G401 (cell line): ENCODE measurements at places on chromosomes 11 and 22.

GRCh38 chr22:28710576-28711191 is 30.9 kb downstream of the CHEK2 start:
- no peak for DNase-seq

DNA sequence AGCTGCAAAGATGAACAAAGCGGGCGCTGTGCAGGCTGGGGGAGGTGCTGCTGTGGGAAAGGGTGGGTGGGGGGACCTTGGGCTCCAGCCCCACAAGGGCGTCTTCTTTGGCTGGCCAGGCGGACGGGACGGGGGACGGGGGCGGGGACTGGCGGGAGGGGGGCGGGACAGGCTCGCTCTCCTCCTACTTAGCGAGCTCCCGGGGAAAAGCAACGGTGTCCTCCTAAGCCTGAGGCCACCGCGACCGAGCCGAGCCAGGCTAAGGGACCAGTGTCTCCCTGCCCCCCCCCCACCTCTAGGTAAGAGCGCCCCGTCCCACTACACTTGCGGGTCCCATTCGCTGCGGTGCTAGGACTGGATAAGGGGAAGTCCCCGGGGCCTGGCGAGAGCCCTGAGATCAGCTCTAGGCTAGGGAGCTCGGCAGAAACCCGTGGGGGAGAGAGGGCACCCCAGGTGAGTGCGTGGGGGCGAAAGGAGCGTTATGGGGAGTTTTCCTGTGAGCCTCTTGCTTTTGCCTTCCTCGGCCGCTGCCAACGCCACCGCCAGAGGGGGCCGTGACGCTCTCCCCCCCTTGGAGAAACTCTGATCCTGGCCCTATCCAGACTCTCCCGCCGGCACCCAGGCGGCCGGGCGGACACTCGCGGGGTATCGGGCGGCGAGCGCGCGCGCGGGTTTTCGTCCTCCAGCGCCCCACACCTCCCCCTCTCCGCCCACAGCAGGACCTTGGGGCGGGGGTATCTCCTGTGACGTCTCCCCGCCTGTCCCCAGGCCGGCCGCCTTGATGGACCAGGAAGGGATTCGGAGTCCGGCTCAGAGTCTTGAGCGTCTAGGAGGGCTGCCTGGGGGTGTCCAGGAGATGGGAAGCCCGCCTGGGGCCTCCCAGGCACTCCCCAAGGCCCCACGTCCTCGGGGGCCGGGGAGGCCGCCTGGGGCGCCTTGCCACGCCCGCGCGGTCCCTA is at the start of gene PHLDB1:
TSS of gene PHLDB1 (plus strand) at position 215 of the 959 bp plus-strand sequence. CDS start 6,222 bp downstream, outside the sequence.
- DNase-seq: peak; percentile 54

GRCh38 chr11:10603721-10604297 is 35.3 kb upstream of the LYVE1 start:
- no peak for DNase-seq

DNA sequence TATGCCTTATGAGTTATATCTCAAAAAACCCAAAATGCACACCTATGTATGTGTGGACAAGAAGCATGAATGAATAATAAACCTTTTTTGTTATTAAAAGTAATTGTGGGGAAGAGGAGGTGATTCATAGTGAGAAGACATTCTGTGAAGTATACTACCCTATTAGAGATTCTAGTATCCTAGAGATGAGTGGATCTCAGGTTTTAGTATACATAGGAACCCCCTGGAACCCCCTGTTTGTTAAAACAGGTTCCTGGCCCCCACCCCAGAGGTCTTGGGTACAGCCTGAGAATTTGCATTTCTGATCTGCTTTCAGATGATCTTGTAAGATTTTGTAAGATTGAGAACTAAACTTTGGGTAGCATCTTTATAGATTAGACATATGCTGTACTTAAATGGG is 17.5 kb downstream of the NUCB2 start:
- no peak for DNase-seq

DNA sequence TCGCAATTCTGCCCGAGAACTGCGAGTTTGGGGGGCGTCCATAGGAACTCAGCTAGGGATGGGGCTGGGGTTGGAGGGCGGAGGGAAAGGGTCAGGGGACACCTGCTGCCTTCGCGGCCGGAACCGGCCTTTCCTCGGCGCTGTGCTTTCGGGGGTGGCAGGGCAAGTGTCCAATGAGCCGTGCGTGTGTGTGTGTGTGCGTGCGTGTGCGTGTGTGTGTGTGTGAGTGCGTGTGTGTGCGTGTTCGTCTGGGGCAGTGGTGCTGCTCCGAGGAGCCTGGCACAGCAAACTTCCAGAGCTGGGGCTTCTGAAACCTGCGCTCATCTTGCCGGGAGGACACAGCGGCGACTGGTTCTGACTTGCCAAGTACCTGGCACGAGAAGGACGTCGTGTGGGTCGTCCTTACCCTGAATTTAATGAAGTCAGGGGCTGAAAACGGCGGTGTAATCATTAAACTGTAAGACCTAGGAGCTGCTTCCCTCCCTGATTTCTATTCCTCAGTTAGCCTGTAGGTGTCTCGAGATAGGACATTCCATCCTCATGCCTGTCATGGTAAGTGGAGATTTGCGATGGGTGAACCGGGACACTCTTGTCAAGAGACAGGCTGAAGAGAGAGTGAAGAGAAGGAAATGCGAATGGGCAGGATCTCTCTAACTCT is 27.0 kb upstream of the AMOTL1 start:
- DNase-seq: peak; percentile 87

DNA sequence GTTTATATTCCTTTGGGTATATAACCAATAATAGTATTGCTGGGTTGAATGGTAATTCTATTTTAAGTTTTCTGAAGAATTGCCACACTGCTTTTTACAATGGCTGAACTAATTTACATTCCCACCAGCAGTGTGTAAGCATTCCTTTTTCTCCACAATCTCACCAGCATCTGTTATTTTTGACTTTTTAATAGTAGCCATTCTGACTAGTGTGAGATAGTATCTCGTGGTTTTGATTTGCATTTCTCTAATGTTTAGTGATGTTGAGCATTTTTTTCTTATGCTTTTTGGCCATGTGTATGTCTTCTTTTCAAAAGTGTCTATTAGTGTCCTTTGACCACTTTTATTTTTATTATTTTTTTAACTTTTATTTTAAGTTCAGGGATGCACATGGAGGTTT is 275.3 kb downstream of the METTL15 start:
- no peak for DNase-seq

GRCh38 chr11:73980001-73980961 is 2.4 kb downstream of the UCP2 start:
- no peak for DNase-seq
